Progenitor cell of endocrine pancreas (in vitro differentiated cells): ENCODE measurements at places on chromosomes 1 and 21. TPM values are rescaled to one million over a fixed set of nuclear protein-coding genes. Genes with fewer than 3 reads are reported as not detected.
A peak's percentile ranks its signal among the peaks of the same experiment; 100 is the strongest.

Gene CREG1
- total RNA-seq, result 27.7 and 32.3 TPM in 2 replicates

Gene TMEM269
- 0.42 and 0.48 TPM in 2 replicates for total RNA-seq

Gene GCSAML
- not detected in 2 replicates for total RNA-seq

Gene YBX1
- total RNA-seq, result 578 and 588 TPM in 2 replicates

Gene SLFNL1
- 0.95 and 1.0 TPM in 2 replicates for total RNA-seq

DNA sequence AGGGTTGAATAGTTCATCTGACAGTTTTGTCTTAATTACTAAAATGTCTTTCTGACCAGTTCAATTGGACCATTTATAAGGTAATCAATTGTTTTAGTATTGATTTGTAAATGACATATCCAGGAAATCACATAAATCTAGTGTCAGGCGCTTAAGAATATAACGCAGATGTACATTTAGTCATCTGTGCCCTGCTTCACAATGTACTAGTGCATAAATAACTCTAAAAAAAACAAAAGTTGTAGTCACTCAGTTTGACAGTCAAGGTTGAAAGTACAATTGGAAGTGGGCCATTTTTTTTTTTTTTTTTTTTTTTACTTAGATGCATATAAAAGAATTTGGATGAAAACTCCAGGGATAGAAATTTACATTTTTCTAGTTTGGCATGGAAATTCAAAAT is 490.4 kb downstream of the PTPRC start:
- no peak overlapping the region for H3K27ac ChIP-seq
- no peaks in the 10 kb centered on the region for H3K36me3 ChIP-seq
- no peak overlapping the region for H3K4me3 ChIP-seq
- peaks cover 3% of the 10 kb centered on the region for H3K4me1 ChIP-seq
- DNase-seq, result no peak

GRCh38 chr1:206911064-206911663 is 10.6 kb downstream of the FCMR start:
- no peak overlapping the region for H3K4me3 ChIP-seq
- H3K27ac ChIP-seq, result no peak overlapping the region
- DNase-seq, result no peak

DNA sequence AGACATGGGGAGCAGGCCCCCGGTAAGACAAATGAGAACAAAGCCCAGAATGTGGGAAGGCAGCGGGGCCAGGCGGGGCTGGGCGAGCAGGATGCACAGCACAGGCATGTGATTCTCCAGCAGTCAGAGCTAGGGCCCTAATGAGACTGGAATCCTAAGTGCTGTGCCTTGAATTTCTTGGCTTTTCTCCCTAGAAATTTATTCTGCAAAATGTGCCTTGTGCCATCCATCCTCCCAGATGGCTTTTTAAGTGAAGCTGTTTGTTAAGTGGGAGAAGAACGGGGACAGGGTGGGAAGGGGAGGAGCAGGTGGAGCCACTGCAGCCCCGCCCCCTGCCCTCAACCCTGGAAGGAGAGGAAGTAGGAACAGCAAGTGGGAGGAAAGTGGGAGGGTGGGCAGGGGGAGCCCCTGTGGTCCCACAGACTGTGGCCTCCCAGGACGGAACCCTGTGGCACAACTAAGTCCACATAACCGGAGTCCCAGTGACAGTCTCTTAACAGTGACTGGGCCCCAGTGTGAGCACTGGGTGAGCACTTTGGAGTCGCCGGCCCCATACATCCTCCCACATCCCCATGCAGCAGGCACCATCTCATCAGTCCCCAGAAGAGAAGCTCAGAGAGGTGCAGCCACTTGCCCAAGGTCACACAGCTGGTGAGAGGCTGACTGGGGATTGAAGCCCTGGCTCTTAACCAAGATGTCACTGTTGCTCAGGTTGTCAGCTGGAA is 216.9 kb downstream of the MATN1 start:
- no peak overlapping the region for H3K27ac ChIP-seq
- H3K36me3 ChIP-seq, result no peaks in the 10 kb centered on the region
- DNase-seq, result peak; percentile 4
- H3K4me1 ChIP-seq, result no peaks in the 10 kb centered on the region

- no peak for DNase-seq
- no peak overlapping the region for H3K4me3 ChIP-seq
- no peak overlapping the region for H3K27ac ChIP-seq
- H3K4me1 ChIP-seq, result no peaks in the 10 kb centered on the region
- H3K27me3 ChIP-seq, result no peaks in the 10 kb centered on the region
- peaks cover 5% of the 10 kb centered on the region for H3K36me3 ChIP-seq
Observed at GRCh38 chr1:184539580-184539979, 152.8 kb downstream of the C1orf21 start.

DNA sequence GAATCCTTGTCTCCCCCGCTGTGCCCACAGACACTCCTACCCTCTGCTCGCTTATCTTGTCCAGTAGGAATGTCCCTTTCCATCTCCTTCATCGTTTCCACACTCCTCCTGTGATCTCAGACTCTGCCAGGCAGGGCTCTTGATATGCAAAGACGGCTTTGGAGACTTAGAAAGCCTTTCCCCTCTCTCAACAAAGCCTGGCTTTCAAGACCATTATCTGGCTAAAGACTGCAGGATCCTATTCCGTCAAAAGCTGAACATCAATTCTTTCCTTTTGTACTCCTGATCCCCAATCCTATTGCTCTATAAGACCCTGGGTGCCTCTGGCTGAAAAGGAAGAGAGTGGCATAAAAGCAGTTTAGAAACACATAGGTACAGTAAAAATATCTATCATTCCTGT is 63.9 kb downstream of the SDC3 start:
- no peaks in the 10 kb centered on the region for H3K36me3 ChIP-seq
- no peak overlapping the region for H3K27ac ChIP-seq
- no peak for DNase-seq
- H3K4me1 ChIP-seq, result peaks cover 19% of the 10 kb centered on the region
- H3K27me3 ChIP-seq, result peaks cover 16% of the 10 kb centered on the region

DNA sequence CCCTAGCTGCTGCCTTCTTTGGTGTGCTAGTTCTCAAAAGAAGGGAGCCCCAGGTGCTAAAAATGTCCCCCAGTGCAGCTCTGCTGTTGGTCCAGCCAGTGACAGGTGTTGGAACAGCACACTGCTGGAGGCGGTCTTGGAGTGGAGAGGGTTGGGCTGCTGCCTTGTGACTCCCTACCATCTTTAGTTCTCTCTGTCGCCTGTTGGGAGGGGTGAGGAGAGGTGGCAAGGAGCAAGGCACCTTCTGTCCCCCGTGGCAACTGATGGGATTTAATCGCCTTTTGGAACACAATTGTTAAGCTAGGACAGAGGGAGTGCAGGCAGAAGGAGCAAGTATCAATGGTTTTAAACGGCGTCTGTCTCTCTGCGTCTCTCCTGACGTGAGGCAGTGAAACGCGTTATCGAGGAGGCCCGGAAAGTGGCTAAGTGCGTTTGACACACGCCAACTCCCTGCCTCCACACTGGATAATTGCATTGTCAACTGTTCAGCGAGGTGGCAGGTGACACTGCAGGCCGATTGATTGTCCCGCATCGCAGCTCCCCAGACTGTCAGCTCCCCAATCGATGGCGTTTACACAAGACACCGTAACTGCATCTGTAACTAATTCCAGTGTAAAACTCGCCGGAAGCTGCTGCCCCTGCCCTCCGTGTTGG is 34.0 kb downstream of the TMEM53 start:
- H3K27me3 ChIP-seq, result no peaks in the 10 kb centered on the region
- peak overlapping the region; percentile 74 for H3K27ac ChIP-seq
- H3K4me1 ChIP-seq, result peaks cover 32% of the 10 kb centered on the region
- no peak for DNase-seq
- H3K36me3 ChIP-seq, result peaks cover 29% of the 10 kb centered on the region

GRCh38 chr1:35603941-35604340 is 30.8 kb downstream of the TFAP2E start:
- DNase-seq, result no peak
- H3K27me3 ChIP-seq, result no peaks in the 10 kb centered on the region
- H3K4me1 ChIP-seq, result peaks cover 3% of the 10 kb centered on the region
- H3K4me3 ChIP-seq, result no peak overlapping the region
- H3K36me3 ChIP-seq, result peaks cover 33% of the 10 kb centered on the region
- H3K27ac ChIP-seq, result peak overlapping the region; percentile 18

DNA sequence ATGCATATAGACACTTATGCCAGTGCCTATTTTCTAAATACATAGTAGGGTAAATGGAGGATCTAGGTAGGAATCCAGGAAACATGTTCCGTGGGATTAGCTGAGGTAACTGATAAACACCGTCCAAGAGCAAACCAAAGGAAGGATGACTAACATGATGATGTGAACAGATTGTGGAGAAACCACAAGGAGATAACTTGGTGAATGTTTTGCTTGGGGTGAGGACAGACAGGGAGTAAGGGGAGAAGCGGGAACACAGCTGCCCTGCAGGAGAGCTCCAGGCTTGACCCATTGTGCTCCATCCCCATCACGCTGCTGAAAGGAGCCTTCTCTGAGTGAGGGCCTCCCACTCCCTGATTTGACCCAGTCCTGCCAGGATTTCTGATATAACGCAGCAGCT is 87.0 kb upstream of the ZC3H11B start:
- H3K27ac ChIP-seq, result no peak overlapping the region
- no peak for DNase-seq
- H3K36me3 ChIP-seq, result no peaks in the 10 kb centered on the region
- no peaks in the 10 kb centered on the region for H3K4me1 ChIP-seq
- H3K27me3 ChIP-seq, result no peaks in the 10 kb centered on the region

GRCh38 chr1:223088713-223089240 is 54.3 kb downstream of the TLR5 start:
- peaks cover 3% of the 10 kb centered on the region for H3K4me1 ChIP-seq
- peaks cover 40% of the 10 kb centered on the region for H3K27me3 ChIP-seq
- no peak for DNase-seq
- H3K36me3 ChIP-seq, result no peaks in the 10 kb centered on the region
- H3K27ac ChIP-seq, result no peak overlapping the region
- no peak overlapping the region for H3K4me3 ChIP-seq

DNA sequence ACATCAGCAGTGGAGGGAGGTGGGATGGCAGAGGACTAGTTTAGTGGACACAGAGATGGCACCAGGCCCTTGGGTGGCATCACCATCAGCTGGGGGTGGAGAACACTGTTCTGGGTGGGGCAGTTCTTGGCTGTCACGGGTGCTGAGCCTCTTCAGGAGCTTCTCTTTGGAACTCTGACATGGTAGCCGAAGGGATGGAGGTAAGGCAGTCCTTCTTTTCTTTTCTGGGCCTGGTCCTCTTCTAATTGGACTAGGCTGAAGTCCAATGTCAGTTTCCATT is 8.3 kb upstream of the MEF2D start:
- no peak overlapping the region for H3K4me3 ChIP-seq
- H3K4me1 ChIP-seq, result peaks cover 18% of the 10 kb centered on the region
- H3K27me3 ChIP-seq, result peaks cover 21% of the 10 kb centered on the region
- DNase-seq, result no peak

DNA sequence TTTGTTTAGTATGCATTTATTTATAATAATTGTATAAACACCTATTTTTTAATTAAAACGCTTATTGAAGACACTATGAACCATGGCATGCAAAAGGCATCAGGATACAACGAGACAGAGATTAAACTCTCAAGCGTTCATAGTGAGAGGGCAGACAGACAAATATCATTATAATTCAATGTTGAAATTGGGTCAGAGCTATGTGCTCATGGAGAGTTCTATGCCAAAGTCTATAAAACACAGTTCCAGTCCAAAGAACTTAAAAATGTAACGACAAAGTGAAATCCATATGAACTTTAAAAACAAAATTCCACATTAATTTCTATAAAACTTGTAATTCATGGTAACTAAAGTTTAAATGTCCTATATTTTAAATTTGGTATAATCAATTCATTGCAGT is 724.0 kb downstream of the LTN1 start:
- H3K27ac ChIP-seq, result no peak overlapping the region
- no peaks in the 10 kb centered on the region for H3K27me3 ChIP-seq
- no peaks in the 10 kb centered on the region for H3K4me1 ChIP-seq
- no peaks in the 10 kb centered on the region for H3K36me3 ChIP-seq

DNA sequence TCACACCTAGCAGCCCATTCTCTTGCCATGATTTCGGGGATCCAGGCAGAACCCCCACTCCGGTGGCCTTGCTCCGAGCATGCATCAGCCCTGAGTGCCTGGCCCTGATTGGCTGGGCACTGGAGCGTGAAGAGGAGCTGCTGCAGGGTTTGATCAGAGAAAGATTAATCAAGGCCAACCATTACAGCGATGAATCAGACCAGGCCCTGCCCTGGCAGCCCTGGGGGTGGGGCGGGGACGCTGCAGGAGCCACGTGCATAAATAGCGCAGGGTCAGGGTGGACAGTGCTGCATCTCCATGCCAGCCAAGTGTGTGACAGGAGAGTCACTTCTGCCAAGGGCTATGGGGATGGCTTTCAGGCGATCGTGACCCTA is 3.4 kb upstream of the FAM131C start:
- H3K36me3 ChIP-seq, result no peaks in the 10 kb centered on the region
- H3K27me3 ChIP-seq, result peaks cover 19% of the 10 kb centered on the region
- no peak overlapping the region for H3K4me3 ChIP-seq

DNA sequence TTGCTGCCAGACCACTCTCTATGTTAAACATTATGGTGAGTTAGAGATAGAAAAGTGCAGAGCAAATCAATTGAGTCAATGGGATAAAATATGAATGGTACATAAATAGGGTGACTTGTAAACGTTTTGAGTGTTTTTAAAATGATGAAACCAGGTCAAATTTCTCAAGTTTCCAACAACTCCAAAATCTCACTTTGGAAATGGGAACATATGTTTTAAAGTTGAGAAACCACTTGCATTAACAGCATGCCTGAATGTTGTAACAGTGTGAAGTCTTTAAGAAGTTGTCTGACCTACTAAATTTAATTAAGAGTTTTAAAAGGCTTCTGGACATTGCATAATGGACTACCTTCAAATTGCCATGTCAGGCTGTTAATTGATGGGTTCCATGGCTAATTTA is 33.6 kb upstream of the RAVER2 start:
- no peaks in the 10 kb centered on the region for H3K36me3 ChIP-seq
- H3K27ac ChIP-seq, result no peak overlapping the region
- no peak for DNase-seq
- no peak overlapping the region for H3K4me3 ChIP-seq
- H3K27me3 ChIP-seq, result no peaks in the 10 kb centered on the region

GRCh38 chr1:14328685-14329084 is 269.8 kb upstream of the KAZN start:
- H3K4me3 ChIP-seq, result no peak overlapping the region
- peaks cover 11% of the 10 kb centered on the region for H3K27me3 ChIP-seq
- no peaks in the 10 kb centered on the region for H3K36me3 ChIP-seq
- no peaks in the 10 kb centered on the region for H3K4me1 ChIP-seq

GRCh38 chr1:232648316-232648715 is 18.4 kb upstream of the SIPA1L2 start:
- DNase-seq, result no peak
- no peaks in the 10 kb centered on the region for H3K36me3 ChIP-seq
- peaks cover 7% of the 10 kb centered on the region for H3K27me3 ChIP-seq
- no peak overlapping the region for H3K4me3 ChIP-seq
- H3K27ac ChIP-seq, result no peak overlapping the region

GRCh38 chr1:35559317-35559944 is 1.8 kb downstream of the NCDN start:
- H3K4me1 ChIP-seq, result peaks cover 22% of the 10 kb centered on the region
- peaks cover 5% of the 10 kb centered on the region for H3K36me3 ChIP-seq
